Kidney tubule cell (primary cell): ENCODE measurements at places on chromosomes 2 and 18.

GRCh38 chr18:64379662-64380061 is 230.8 kb upstream of the LINC00305 start:
- no peak for DNase-seq

GRCh38 chr2:113084249-113085000 is 16.7 kb downstream of the IL1F10 start:
- no peak for DNase-seq

DNA sequence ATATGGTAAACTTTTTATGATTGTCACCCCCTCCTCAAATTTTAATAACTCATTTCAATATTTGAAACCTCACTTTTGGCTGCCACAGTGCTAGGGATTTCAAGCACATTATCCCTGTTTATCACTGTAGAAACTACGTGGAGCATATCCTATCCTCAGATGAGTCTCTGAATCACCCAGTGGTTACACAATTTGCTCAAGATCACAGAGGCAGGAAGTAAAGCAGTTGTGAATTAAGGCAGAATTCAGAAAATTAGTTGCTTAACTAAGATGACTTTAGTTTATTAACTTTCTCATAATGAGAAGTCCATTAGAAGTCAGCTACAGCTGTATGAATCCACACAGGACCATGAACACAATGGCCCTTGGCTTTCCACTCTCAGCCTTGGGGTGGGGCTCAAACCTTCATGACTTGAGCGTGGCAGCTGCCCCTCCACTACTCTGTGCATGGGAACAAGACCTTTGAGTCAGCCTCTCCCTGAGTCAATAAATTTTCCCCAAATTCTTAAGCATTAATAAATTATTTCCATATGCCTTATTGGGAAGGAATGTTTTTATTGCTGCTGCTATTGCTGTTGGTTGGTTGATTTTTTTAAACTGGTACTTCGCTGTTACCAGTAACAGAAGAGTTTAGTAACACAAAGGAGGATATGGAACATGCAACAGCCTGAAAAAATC is 369.0 kb downstream of the CBLN2 start:
- DNase-seq, result peak; percentile 34

DNA sequence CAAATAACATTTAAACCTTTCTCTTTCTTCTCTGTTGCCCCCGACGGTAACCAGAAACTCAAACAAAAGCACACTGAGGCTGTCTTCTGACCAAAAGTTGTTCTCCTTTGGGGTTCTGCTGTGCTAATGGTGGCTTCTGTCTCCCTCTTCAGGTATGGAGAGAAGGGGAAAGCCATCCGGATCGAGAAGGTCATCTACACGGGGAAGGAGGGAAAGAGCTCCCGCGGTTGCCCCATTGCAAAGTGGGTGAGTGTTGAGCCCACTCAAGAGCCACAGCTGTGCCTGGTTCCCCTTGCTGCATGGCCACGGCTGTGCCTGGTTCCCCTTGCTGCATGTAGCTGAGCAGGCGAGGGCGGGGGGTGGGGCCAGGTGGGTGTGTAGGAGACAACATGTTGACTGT is 67.4 kb downstream of the BOLA3 start:
- no peak for DNase-seq

DNA sequence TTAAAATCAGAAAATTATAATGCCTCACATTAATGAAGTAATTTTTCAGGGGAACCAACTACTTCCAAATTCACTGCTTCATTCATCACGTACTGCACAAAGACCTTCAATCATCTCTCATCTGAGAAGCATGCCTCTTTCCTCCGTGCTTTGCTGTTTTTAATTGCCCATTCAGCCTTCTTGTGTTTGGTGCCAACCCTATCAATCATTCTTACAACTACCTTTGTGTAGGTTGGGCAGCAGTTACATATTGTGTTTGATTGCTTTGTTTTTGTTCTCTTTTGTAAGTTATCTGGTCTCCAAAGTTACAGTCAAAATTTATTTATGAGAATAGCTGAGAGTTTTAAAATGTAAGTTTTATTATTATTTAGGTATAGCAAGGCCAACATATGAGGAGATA is 549.0 kb upstream of the SLC8A1 start:
- no peak for DNase-seq

- peak; percentile 76 for DNase-seq
Observed at GRCh38 chr2:219057709-219058540, 2.8 kb downstream of the IHH start.

DNA sequence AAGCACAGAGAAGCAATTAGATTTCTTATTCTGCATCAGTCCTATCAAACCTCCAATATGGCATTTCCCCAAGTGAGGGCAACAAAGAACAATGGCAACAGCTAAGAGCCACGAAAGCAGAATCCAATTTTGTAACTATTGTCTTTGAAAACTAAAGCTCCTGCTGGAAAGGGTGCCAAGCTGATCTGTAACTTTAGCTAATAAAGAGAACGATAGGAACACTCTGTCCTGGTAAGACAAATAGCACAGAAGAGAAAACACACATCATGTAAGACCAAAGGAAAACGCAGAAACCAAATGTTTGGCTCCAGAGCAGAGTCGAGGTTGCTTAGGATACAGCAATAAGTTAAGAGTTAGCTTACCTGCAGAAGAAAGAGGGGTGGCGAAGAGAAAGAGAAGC is 160.5 kb downstream of the STK39 start:
- DNase-seq, result no peak

DNA sequence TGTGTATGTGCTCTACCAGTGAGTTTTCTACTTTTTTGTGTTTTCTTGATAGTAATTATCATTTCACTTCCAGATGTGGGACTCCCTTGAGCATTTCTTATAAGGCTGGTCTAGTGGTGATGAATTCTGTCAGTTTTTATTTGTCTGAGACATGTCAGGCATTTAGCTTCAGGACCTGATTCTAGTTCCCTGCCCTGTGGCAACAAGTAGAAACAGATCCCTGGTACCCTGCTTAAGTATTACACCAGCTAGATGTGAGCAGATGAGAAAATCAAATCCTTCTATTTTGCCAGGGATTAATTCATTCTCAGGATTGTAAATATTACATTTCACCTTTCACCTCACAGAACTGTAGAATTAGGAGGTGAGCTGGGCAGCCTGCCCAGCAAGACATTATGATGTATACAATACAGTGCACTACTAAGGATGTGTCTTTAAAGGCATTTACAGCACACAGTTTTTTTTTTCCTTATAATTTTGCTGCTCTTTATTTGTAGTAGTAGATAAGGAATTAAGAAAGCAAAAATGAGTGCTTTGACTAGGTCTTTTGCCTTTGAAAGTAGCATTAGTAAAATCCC is 35.1 kb downstream of the GALM start:
- DNase-seq, result no peak

DNA sequence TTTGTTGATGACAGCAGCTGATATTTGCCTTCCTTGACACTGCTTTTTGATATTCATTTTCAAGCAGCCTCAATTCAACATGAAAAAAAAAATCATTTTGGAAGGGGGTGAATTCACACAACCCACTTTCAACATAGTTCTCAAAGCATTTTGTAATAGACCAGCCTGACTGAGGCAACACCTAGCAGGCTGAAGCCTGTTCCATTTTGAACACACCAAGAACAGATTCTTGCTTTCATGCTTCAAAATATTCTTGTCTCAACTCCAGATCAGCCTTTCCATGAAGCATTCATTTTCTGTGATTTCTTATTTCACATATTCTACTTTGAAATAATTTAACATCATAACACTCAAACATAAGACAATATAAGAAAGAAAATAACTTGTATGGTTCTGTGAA is 812.6 kb upstream of the POU3F3 start:
- no peak for DNase-seq

DNA sequence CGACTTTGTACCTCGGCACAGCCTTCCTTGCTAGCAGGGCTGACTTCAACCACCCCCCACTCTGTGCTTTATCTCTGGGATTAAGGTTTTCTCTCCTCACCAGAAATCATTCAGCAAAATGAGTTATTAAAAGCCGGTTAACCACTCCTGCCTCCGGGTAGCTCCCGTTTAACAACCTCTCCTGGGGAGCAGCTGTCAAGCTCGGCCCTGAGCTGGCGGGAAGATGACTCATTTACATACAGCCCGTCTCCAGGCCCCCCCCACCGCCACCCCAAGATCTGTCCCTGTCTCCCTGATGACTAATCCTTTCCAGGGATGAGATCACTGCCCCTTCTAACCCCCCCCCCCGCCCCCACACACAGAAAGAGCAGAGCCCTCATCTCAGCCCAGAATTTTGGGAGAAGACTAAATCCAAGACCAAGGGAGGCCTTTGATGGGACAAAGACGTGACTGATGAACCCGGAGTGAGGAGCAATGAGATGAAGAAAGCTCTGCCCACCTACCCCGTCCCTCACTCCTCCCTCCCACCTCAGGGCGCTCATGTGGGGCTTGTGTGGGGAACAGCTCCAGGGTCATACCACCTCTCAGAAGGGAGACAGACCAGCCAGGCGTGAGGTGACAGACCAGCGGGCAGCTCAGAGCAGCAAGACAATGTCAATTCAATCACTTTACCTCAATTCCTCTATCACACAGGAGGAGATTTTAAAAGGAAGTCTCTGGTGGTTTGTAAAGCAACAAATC is 131.4 kb downstream of the MSH2 start:
- DNase-seq, result peak; percentile 85

DNA sequence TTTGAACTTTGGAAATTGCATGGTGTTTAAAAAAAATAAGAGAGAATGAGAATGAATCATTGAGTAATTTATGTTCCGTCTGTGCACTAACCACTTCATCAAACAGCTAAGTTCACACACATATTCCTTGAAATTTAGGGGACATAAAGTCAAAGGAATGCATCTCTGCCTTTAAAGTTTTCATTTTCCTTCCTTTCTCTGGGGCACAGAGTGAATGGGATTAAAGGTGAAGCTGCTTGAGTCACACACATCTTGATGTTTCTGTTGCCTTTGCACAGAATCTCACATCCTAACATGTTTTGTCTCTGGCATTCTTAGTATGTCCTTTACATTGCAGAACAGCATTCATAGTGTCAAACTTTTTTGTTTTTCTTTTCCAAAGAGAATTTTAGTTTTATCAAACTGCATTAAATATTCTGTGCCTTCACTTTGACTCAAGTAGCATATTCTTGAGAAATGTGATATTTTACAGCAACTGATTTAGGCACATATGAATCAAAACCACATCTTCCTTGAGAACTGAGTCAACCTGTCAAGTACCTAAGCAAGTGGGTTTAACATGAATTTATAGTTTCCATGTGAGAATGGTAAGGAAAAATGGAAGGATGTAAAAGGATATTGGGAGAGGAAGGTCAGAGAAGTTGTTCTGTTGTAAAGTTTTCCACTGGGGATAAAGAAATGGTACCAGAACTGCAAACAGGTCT is 169.1 kb upstream of the THUMPD2 start:
- DNase-seq, result no peak

DNA sequence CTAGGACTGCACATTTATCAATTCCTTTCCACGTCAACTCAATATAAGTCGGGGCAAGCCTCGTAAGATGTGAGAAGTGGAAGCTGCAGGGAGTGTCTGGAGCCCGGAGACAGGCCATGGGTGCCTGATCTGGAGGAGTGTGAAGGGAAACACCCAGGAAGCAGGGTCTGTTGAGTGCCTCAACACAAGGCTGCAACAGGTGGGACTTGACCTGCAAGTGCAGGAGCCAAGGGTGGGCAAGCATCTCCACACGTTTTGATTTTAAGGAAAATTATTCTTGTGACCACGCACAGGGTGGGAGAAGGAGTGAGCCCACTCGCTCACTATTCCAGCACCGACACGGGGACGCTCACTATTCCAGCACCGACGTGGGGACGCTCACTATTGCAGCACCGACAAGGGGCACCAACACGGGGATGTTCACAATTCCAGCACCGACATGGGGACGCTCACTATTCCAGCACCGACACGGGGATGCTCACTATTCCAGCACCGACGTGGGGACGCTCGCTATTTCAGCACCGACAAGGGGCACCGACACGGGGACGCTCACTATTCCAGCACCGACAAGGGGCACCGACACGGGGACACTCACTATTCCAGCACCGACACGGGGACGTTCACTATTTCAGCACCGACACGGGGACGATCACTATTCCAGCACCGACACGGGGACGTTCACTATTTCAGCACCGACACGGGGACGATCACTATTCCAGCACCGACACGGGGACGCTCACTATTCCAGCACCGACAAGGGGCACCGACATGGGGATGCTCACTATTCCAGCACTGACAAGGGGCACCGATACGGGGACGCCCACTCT is 197.3 kb downstream of the EIPR1 start:
- no peak for DNase-seq

- DNase-seq, result no peak
Observed at GRCh38 chr2:30365201-30365600, 81.8 kb upstream of the LCLAT1 start.

DNA sequence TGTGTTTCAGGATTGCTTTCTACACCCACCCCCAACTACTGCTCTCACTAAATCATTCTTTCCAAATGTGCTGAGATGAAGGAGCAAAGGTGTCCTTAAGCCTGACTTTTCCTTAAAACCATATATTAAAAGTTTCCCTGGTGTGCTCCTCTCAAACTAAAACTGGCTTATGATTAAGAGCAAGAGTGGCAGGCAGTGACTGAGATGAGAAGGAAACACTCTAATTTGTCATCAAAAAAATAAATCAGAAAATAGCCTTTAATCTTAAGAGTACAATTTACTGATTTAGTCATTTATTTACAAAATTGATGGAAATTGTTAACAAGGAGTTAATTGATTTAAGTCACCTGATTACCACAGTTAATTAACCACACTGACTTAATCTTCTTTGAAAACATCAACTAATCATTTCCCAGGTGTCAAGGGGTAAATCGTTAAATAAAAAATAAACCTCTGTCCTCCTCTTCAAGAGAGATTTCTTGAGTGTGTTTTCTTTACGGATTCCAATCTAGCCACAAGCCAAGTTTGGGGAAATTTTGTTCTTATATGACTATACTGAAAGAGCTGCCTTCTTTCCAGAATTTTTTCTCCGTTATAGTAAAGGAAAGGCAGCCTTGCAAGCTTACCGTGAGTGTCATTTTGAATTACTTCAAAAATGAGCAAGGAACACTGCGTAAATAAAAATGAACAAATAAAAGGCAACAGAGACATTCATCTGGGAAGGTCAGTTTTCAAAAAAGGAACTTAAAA is 17.4 kb downstream of the LRP2 start:
- DNase-seq, result no peak

DNA sequence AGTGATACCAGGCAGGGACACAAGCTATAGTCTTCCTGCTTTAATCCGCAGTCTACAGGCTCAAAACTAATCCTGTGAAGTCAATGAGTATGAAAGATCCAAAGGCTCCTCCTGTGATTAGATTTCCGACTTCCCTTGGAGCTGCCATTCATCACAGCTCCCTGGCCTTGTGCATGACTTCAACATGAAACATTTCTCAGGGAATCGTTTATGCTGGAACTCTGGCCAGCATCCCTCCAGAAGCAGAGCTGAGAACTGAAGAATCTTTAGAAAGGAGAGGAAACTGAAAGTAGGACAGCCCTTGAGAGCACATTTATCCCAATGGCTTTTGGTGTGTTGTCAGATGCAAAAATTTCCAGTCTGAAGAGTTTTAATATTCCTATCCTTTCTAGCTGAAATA is 84.3 kb upstream of the SESTD1 start:
- DNase-seq, result no peak

DNA sequence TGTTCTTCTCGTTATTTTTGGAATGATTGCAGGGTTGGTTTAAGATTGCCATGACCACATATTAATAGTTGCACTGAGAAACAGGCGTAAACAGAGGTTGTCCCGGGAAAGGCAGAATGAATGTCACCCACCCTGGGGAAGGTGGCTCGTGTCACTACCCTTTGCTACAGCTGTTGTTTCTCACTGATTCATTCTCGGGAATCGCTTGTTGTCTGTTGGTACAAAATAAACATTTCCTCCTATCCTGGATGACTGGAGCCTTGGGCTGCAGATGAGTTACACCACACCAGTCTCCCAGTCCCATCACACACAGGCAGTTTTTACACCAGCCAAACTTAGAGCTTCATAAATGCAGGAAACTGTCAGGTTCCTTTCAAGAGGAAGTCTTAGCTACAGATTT is 216.7 kb downstream of the GBX2 start:
- no peak for DNase-seq
